Activated gamma-delta T cell treated with Interleukin-2 at 50 U/mL for 16 hours (primary cell): ENCODE measurements at places on chromosomes 3 and 15.
A peak's percentile ranks its signal among the peaks of the same experiment; 100 is the strongest.

DNA sequence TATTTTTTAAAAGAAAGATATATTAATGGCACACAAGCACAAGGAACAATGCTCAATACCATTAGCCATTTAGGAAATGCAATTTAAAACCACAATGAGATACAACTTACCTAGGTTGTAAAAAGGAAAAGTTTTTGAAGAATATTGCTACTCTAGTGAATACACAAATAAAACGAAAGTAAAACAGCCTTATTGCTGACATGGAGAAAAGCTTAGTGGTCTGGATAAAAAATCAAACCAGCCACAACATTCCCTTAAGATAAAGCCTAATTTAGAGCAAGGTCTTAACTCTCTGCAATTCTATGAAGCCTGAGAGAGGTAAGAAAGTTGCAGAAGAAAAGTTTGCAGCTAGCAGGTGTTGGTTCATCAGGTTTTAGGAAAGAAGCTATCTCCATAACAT, 892.7 kb upstream of the ALCAM start:
- DNase-seq = no peak

- DNase-seq = no peak
Measured at GRCh38 chr3:17431004-17431403, 311.4 kb downstream of the TBC1D5 start.

GRCh38 chr3:147914532-147914931, 505.4 kb downstream of the ZIC1 start:
- DNase-seq = no peak

- no peak for DNase-seq
Measured at GRCh38 chr15:99098426-99098825, 6.5 kb upstream of the SYNM start.

DNA sequence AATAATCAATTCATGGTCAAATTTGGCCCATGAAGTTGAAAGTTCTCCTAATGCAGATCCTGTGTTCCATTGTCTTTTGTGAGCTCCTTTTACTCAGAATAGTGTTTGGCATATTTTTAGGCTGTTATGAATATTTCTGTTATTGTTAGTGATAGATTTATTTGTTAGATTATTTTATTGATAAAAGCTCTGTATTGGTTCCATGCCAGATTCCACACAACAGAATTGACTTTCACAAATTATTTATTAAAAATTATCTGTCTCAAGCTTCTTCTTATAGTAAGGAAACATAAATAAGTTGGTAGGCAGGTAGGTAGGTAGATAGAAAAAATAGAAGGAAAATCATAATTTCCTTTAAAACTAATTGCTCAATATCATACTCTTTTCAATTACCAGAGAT, 557.4 kb downstream of the CADM2 start:
- no peak for DNase-seq

DNA sequence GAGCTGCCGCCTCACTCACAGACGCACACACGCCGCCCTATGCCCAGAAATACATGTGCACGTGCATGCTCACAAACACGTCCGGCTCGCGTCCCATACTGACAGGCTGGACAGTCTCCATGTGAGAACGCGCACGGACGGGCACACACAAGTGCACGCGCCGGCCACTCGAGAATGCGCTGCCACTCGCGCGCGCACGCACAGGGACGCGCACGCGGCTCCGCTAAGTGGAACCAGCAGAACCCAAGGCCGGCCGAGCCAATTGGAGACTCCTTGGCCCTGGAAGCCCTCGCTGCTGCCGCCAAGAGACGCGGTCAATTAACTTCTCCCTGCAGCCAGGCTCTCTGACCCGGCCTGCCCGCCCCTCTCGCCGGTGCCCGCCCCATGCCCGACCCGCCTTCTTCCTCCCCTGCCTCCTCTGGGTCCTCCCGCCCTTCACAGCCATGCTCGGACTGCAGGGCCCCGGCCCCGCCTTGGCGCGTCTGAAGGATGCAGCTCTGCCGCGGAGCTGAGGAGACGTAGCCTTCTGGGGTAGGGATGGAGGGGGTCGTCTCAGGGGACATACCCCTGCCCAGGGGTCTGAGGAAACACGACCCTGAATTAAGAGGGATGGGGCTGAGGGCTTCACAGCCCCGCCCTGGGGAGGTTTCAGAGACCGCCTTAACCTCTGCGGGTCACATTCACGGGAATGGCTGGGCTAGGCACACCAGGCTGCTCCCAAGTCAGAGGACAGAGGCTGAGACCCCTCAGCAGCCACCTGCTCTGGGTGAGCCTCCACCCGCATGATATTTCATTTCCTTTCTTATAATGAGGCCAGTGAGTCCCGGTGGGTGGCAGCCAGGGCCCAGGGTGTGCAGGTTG, 15.0 kb downstream of the PTH1R start:
- no peak for DNase-seq

DNA sequence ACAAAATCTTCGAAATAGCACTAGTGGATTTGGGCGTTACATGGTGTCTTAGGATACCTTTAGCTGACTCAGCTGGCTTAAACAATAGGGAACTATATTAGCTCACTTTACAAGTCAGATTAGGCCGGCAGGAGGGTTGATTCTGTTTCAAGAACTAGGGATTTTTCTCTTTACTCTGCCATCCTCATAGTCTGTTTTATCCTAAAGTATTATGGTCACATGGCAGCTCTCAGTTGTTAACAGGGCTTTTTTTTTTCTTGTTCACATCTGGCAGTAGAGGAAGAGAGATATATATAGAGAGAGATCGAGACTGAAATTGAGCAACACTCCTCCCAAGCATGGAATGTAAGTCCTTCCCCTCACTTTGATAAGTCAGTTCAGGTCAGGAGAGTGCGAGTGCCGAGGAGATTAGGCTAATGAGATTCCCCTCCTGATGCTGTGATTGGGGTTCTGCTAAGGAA, 32.9 kb downstream of the CHP1 start:
- no peak for DNase-seq

DNA sequence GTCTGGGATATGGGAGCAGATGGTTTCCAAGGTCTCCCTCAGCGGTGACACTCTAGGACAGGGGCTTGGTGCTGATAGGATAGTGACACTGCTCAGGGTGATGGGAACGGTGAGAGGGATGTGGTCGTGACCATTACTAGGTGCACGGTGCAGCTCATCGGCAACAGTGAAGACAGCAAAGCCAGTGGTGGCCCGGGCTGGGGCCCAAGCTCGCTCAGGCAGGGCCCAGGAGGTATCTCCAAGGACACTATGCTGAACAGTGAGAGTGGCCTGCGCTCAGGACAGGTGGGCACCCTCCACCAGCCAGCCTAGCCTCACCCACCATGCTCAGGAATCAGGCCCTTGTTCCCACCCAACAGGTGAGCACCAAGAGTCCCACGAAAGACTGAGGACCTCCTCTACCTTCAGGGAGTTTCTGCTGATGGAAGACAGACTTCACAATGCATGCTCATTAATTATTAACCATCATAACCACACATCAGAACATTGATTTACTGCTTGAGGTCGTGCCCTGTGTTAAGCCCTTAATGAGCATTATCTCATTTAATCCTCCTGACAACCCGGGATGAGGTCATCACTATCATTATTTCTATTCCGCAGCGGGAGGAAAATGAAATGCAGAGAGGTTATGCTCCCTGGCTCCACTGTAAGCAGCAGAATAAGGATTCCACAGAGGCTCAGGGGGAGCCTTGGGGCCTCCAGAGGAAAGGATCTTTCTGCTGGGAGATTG, 269.4 kb downstream of the UACA start:
- DNase-seq = no peak

DNA sequence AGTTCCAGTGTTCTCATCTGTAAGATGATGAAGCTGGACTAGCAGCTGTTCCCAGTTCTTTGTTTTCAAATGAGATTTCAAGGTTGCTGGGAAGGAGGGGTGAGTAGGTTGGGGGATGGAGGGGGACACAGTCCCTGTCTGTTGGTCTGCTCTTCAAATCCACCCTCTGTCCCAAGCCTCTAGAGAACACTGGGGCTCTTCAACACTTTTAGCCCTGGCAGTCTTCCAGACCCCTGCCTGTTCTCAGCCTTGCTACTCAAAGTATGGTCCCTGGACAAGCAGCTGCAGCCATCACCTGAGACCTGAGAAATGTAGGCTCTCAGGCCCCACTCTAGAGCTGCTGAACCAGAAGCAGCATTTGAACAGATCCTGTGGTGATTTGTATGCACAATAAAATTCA, 41.3 kb downstream of the NEK11 start:
- no peak for DNase-seq

DNA sequence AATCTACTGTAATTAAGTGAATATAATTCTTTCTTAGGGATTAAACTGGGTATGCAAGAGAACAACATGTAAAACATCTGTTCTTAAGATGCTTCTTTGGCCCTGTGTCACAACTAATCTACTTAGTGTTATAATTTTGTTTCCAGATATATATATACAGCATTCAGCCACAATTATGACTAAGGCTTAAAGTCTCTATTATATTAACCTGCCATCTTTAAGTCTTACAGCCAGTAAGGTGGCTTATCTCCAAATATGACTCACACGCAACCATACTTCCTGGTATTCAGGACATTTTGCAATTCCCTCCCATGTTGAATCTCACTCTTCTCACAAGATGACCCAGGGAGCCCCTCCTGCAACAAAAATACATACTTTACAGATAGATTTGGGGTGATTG, 6.6 kb upstream of the KBTBD8 start:
- DNase-seq = no peak

DNA sequence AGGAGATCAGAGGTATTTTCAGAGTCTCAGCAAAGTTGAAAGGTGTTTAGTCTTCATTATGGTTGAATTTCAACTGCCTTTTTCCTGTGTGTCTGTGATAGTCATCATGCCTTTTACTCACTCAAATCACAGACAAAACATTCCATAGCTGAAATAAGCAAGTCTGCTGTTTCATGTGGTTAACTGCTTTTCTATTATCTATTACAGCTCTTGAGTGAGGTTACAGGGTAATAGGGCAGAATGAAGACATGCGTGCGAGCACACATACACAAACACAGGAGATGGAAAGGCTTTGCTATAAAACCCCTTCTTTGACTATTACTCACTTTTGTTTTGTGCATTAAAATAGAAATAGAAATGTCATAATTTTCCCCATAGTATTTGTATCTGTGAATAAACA, 192.6 kb upstream of the RARB start:
- DNase-seq = no peak

DNA sequence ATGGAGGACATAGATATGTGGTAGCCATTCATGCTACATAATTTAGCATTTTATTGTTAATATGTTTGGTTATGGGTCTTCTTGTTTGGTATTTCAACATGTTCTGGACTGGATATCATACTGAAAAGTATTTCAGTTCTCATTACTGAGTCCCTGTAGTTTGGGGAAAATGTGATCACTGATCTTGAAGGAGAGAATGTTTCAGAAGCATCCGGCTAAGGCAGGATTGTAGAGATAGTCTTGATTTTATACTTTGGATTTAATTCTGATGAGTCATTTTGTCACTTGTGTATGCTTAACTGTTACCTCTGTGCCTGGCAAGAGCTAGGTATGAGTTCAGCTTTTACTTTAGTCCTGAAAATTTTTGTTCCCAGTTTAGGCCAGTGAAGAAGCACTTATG, 7.1 kb downstream of the CHD2 start:
- DNase-seq = no peak

- no peak for DNase-seq
Measured at GRCh38 chr15:73991260-73991659, 835 bp downstream of the STOML1 start.

DNA sequence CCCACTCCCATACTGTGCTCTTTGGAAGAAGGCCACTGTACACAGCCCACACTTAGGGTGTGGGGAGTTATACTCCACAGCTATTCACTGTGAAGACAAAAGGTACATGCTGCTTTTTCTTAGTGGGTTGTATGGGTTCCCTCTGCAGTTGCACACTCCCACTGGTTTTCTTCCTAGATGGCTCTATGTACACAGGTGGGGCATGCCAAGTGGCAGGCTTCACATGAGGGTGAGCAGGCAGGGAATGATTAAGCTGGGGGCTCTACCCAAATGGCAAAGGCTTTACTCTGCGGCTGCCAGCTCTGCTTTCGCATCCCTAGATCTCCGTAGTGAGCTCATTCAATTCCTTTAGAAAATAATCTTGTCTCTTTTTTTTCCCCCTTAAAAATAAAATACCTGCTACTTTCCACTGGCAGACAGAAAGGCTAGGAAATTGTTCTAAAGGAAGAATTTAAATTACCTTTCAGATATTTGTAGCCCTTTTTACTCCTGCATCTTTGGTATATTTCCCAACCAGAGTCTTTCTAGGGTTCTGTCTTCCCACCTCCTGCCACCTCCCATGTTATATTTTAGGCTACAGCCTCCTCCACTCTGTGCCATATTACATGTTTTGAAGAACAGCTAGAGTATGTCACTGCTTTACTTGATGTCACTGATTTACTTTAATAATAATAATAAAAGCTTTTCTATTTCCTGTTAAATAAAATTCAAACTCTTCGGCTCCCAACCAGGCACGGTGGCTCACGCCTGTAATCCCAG, 8.2 kb downstream of the LARP6 start:
- DNase-seq = no peak

DNA sequence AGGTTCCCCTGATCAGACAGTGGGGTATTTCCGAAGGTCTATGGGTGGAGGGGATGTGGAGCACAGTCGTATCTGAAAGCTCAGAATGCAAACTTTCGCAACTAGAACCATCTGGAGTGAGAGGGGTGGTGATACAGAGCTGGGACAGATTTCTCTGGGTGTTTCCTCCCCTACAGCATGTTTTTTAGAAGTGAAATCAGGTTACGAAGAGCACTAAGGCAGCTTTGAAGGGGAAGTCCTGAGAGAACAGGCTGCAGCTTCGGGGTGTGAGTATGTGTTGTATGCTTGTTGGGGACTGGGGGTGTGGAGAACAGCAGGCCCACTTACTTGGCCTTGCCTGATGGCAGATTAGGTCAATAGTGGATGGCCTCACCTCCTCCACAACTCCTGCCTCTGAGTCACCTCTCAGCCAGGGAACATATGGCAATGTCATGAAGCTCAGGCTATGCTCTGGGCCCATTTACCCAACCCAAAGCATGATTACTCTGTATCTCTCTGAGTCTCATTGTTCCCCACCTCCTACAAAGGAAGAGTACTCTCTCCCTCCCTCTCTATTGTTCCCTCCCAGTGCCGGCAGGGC, 107.2 kb upstream of the RASGRP1 start:
- DNase-seq = peak; percentile 29

DNA sequence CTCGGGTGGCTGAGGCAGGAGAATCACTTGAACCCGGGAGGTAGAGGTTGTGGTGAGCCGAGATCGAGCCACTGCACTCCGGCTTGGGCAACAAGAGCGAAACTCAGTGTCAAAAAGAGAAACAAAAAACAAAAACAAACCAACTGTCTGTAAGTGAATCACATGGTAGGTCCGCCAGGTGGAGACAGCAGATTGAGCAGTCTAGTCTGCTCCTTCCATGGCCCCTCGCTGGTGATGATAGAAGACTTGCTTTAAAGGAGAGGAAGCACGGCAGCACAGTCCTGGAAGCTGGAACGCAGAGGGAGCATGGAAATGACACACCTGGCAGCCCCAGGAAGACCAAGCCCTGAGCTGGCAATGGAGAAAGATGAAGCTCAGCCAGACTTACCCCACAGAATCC, 31.4 kb upstream of the MGLL start:
- no peak for DNase-seq
